ENCODE measurements at places on chromosomes 4 and X. TPM values are rescaled to one million over a fixed set of nuclear protein-coding genes. Genes with fewer than 3 reads are reported as not detected.

DNA sequence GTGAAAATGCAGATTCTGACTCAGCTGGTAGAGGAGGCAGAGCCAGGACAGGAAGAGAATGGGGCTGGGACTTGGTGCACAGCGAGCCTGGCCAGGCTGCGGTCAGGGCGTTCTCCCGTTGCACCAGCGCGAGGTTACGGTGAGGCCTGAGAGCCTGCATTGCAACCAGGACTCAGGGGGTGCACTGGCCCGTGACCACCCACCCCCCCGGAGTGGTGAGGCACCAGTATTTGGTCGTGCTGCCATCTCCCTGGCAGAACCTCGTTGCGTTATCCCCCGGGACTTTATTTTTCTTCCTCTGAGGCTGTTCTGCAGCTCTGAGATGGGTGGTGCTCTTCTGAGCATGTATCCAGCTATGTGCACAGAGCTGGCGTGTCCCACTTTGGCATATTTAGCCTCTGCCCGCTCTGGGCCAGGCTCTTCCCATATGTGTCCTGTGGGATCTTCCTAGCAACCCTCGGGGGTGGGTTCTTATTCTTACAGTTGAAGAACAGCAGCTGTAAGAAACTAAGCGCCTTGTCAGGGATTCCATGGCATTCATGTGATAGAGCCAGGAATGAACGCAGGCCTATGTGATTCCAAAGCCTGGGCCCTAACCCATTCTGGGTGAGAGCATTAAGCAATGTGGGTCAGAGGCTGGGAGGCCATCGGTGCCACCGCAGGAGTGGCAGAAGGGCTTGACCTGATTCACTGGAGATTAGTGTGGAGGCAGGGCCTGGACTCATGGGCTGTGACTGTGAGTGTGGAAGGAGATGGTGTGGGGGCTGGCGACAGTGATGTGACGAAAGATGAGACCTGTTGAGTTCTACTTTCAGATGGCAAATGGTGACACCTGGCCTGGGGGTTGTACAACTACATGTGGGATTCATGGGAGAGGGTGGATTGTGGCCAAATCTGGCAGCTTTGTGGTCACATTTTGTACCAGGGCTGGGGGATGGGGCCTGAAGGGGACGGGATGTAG lies 3.1 kb downstream of the TADA2B start:
- no peak for DNase-seq

GRCh38 chrX:69314436-69315348 lies 149.4 kb upstream of the PJA1 start:
- DNase-seq = no peak

- DNase-seq = peak; percentile 92
Observed at GRCh38 chrX:130085551-130086446, 24.5 kb downstream of the ELF4 start.

DNA sequence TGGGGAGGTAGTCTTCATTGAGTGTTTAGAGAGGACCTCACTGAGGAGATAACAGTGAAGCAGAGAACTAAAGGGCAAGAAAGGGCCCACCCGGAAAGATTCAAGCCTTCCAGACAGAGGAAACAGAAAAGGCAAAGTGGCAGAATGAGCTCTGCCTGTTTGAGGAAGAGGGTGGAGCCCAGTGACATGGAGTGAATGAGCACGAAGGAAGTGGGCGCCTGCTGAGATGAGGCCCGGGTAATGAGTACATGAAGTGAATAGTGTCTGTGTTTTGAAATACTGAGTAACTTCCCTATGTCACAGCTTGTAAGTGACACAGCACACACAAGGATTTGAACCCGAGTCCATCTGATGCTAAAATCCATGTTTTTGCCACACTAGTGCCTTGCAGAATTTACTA lies 32.5 kb upstream of the TLR2 start:
- DNase-seq = no peak

- DNase-seq = no peak
Observed at GRCh38 chr4:121771869-121772268, 6.9 kb upstream of the SMIM43 start.

GRCh38 chr4:125042041-125042440 lies 272.7 kb upstream of the FAT4 start:
- no peak for DNase-seq

The STEEP1 gene
- total RNA-seq = 34.4 TPM

GRCh38 chr4:177127658-177128057 lies 182.0 kb upstream of the NEIL3 start:
- DNase-seq = peak; percentile 23

DNA sequence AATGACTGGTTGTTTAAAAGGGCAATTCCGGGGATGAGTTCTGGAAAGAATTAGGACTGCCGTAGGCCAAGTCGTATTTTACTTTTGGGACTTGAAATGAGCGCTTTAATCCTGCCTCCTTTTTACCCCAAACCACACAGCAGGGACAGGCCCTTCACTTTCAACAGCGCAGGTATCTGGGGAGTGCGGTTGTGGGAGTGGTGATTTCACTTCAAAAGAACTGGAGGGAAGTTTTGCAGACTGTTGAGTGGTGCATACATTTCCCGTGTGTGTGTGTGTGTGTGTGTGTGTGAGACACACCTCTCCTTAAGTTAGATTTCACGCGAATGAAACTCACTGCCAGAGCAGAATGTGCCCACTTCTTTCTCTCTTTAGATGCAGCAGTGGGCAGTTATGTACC lies 2.8 kb downstream of the NHS start:
- DNase-seq = no peak

GRCh38 chr4:95092766-95093165 lies 335.0 kb downstream of the BMPR1B start:
- DNase-seq = peak; percentile 24

- DNase-seq = no peak
Observed at GRCh38 chr4:133559987-133560386, 410.9 kb downstream of the PCDH10 start.

- DNase-seq = no peak
Observed at GRCh38 chrX:54807524-54808108, at the start of gene MAGED2. Gene MAGED2, plus strand, starts transcription at chrX:54807745. Its CDS starts 1,587 bp downstream, at chrX:54809332.

- no peak for DNase-seq
Observed at GRCh38 chr4:121094297-121094966, 22.1 kb upstream of the NDNF start.

- DNase-seq = no peak
Observed at GRCh38 chr4:26692014-26692726, 108.3 kb downstream of the TBC1D19 start.

DNA sequence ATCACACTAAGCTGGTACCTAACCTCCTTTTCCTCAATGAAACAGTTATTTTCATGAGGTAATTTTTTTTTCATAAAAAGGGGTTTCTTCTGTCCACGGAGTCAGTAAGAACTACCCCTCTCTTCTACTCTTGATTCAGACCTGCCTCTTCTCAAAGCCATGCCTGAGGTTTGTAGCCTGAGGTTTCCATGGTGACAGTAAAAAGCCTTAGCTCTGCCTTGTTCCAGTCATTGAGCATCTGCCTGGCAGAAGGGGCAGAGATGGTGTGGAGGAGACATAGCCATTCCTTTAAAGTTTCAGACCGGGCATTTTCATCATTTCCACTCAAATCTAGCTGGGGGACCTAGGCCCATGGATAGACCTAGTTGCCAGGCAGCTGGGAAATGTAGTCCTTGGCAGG lies 135.5 kb downstream of the REPS2 start:
- DNase-seq = no peak

DNA sequence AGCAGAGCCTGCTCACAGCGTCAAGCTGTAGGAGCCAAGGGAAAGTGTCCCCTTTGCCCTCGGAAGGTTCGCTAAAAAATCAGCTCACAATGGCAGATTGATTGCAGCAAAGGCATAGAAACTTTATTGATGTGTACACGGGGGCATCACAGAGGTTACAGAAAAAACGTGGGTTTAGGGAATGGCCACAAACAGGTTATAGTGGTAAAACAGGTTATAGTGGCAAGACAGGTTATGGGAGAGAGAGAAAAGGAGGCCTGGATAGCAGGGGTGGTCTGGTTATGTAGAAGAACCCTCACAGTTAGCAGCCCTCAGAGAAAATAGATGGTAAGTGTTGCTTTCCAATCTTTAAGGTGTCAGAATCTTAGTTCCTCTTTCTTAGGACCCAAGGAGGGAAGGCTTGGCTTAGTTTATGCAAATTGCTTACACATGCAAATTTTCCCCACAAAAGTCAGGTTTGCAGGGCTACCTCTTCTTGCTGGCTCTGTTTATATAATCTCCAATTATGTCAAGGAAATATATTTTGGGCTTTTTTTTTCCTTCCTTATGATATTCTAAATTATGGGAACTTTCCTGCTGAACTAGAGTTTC lies 113.7 kb downstream of the BMP15 start:
- no peak for DNase-seq

DNA sequence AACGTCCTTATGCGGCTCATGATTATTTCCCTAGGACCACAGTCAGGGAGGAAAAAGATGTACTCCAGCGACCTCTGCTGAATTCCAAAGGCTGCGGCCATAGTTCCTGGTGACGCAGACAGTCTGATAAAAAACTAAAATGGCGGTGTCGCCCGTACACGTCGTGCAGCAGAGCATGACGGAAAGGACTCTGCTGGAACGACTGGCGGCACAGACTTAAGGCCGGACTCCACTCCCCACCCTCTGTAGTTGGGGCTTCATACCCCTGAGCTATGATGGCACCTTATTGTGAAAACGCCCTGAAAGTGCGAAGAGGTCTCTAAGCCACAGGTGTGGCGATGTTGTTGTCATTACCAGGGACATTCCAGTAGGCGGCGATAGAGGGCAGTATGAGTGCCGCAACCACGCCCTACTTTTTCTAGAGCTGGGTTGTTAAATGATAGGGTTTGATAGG lies 90.0 kb upstream of the EDA2R start:
- DNase-seq = peak; percentile 50

The EGFL6 gene
- total RNA-seq = not detected

The DCLK2 gene
- 3.9 TPM for total RNA-seq

GRCh38 chr4:153750197-153750817 lies 9.5 kb downstream of the RNF175 start:
- peak; percentile 43 for DNase-seq

DNA sequence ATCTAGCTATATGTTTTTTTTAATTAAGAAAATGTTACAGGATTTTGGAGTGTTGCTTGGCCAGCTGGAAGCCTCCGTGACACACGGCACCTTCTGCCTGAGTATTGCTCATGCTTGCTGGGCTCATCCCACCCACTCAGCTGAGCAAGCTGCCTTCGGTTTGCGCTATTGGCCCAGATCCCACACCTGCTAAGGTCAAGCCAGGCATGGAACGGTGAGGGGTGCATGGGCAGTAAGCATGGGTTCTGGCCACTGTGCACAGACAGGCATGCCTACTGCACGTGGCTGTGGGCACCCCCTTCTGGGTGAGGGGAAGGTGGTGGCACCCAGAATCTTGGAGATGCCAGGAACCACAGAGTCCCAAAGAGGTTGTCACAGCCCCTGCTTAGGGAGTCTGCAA lies 1178.4 kb upstream of the PCDH7 start:
- no peak for DNase-seq

The PLA2G12A gene
- 7.8 TPM for total RNA-seq

DNA sequence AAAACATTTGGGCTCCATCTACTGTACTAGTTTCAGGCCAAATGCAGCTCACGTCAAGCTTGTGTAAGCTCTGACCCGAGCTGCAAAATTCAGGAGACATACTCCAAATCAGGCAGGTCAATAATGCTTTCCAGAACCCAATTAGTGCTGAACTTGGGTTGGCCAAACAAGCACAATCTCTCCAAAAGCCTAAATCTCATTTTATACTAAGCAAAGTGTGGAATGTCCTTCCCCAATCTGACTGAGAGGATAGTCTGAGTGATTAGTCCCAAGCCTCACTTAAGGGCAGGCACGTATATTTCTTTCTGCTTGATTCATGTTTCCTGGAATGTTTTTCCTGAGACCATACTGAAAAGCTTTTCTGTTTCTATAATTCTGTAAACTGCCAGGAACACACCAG lies 79.9 kb downstream of the NKX6-1 start:
- no peak for DNase-seq

DNA sequence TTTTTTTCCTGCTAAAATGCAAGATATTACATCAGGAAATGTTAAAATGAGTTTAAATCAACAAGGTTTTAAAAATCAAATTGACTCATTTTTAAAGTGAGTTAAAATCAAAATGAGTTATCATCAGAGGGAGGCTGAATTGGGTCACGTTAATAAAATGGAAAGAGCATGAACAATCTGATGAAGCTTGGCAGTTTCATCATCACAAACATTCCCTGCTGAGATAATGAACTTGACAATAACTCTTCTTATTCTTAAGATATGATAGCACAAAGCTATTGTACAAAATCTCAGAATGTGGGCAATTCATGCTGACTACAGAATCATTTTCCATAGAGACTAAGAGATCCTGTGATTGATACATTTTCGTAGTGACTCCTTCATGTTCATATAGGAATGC lies 1086.7 kb downstream of the STIM2 start:
- no peak for DNase-seq

Measured in dermis microvascular lymphatic vessel endothelial cell (primary cell).